ENCODE measurements at places on chromosomes 2 and 18.

DNA sequence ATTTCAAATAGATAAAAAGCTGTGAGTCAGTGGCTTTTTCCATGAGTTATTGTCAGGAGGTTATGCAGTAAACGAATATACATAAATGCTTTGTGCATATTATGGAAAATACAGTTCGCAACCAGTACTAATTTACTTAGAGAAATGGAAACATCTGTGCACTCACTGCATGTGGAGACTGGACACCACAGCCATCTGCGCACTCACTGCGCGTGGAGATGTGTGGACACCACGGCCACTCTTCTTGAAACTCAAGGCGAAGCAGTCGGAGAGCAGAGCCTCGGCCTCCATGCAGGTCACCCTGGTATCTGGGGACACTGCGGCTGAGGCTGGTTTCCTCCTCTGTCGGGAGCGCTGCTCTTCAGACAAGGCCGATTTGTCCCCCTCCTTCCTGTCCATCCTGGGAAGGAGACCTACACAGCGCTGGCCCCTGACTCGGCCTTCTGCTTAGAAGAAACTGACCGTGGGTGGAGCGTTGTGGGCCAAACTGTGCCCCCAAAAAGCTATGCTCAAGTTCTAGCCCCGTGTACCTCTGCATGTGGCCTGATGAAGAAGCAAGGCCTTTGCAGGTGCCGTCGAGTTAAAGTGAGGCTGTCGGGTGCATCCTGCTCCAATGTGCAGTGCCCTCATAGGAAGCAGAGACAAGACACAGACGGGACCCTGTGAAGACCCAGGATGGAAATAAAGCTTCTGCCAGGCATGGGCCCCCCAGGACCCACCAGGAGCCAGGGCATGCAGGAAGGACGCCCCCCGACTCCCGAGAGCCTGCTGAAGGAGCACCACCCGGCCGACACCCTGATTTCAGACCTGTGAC, 88.0 kb downstream of the TPO start:
- no peaks in the 10 kb centered on the region for H3K36me3 ChIP-seq
- no peaks in the 10 kb centered on the region for H3K27me3 ChIP-seq
- no peaks in the 10 kb centered on the region for H3K4me1 ChIP-seq
- no peak overlapping the region for H3K27ac ChIP-seq

- peak; percentile 47 for DNase-seq
- no peaks in the 10 kb centered on the region for H3K27me3 ChIP-seq
- H3K4me3 ChIP-seq = no peak overlapping the region
Measured at GRCh38 chr2:188892636-188893035, 81.5 kb upstream of the COL3A1 start.

GRCh38 chr18:61894751-61895524, 2.1 kb upstream of the RNF152 start:
- no peaks in the 10 kb centered on the region for H3K27me3 ChIP-seq
- no peak for DNase-seq
- peaks cover 6% of the 10 kb centered on the region for H3K36me3 ChIP-seq

- no peak overlapping the region for H3K4me3 ChIP-seq
- peak overlapping the region; percentile 99 for H3K27ac ChIP-seq
- peak; percentile 99 for DNase-seq
- peaks cover 13% of the 10 kb centered on the region for H3K36me3 ChIP-seq
- H3K27me3 ChIP-seq = no peaks in the 10 kb centered on the region
- peaks cover 46% of the 10 kb centered on the region for H3K4me1 ChIP-seq
Measured at GRCh38 chr2:100013892-100014677, 128.3 kb downstream of the AFF3 start.

GRCh38 chr18:13112982-13113381, 105.6 kb upstream of the LDLRAD4 start:
- H3K4me3 ChIP-seq = no peak overlapping the region
- no peaks in the 10 kb centered on the region for H3K4me1 ChIP-seq
- peak; percentile 51 for DNase-seq
- no peak overlapping the region for H3K27ac ChIP-seq
